ENCODE measurements at places on chromosomes 6 and 20.

DNA sequence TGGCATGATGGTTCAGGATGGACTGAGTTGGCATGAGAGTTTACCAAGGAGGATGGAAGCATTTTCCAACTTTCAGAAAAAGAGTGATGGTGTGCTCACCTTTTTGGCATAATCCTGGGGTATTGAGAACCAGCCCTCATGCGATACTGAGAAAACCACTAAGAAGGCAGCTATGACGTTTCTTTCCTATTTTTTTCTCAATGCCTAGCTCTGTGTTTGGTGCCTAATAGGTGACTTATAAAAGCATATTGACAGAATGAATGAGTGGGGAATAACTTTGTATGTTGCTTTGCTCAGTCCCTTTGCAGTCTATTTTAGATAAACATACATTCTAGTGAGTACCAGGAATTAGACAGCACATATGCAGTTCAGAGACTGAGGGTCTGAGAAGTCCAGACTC lies 816.3 kb downstream of the DHX35 start:
- no peak for DNase-seq

GRCh38 chr6:142841915-142842314 lies 103.1 kb downstream of the HIVEP2 start:
- no peak for DNase-seq

GRCh38 chr20:1130847-1131246 lies 12.4 kb downstream of the PSMF1 start:
- DNase-seq = no peak

- DNase-seq = peak; percentile 8
Observed at GRCh38 chr6:137148306-137149034, 25.0 kb downstream of the IL22RA2 start.

DNA sequence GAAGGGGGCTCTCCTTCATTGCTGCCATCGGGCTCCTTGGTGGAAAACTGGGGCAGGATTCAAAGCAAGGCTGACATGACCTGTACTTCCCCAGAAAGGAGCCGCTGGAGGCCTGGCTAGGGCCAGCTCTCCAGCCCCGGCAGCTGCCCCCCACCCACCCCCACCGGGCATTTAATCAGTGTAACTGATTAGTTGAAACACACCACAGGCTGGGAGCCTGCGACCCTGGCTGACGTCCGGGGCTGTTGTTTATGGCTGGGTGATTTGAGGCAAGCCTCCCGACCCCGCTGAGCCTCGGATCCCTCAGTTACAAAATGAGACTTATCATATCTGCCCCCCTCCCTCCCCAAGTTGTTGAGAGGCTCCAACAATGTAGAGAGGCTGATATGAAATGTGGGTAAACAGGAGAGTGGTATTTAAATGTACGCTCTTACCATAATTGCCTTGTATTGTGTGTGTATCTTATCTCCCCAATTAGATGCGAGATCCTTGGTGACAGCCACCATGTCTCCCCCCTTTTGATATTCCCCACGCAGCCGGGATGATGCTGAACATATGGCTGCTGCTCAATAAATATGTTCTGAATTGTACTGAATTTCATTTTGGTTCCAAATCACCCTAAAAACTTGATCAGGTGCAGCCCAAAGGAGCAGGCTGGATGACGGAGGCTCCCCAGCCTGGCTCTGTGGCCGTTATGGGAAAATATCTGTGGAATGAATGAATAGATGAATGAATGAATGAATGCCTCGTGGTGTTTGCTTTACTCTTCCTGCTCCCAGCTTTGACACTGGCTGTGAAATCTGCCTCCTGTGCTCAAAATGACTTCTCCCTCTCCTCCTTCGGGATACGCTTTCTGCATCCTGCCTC lies 31.8 kb upstream of the APCDD1L start:
- no peak for DNase-seq

GRCh38 chr6:3850451-3851203 lies 1.5 kb downstream of the FAM50B start:
- DNase-seq = no peak

DNA sequence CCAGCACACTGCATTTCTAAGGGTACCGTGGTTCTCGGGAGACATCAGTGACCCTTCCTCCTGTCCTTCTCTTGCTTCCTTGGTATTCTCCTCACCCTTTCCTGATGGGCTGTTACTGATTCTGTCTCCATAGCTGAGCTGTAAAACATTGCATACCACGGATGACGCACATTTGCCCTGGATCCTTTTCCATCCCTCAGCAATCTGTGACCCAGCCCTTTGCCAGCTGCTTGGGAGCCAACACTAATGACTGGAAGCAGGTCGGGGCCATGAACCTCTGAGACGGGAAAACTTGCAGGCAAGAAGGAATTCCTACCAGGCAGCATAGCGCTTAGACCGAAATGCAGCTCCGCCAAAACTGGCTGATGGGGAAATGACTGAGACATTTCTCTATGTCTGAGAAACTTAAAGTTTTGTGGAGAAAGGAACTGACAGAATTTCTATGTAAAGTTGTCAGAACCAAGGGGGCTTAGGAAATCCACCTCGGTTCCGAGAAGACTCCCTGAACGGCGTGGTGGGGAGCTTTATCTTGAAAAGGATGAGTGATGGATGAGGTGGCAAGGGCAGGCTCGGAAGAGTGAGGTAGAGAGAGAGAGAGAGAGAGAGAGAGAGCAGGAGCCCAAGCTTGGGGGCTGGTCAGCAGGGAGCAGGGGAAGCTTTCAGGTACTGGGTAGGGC lies 19.2 kb downstream of the TUBB2B start:
- peak; percentile 92 for DNase-seq

DNA sequence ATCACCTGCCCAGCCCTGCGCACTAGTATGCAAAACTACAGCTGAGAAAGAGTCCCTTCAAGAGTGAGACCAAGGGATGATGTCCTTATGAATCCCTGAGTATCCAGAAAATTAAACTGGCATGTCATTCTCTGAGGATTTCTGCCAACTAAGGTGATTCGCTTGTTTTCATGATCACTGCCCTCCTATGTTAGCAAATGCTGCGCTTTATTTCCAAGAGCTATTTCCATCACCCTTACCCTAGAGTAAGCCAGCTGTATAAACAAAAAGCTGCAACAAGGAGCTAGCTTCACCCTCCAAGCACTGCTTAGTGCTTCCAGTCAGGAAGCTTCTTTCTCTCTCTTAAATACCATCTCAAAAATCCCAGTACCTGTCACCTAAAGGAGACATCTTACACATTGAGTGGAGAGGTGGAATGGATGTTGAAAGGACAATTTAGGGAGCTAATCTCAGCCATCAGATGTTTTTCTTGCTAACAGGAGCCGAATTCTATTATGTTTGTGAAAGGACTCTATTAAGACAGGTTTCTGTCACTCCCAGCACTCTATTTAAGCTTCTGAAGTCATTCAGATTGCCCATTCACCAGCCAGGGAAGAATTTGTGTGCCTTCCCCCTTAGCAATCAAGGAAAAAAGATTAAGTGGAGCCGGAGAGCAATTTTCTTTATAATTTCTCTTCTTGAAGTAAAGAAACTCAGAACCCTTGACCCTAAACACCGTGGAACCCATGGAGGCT lies 322.2 kb downstream of the NRN1 start:
- no peak for DNase-seq

- no peak for DNase-seq
Observed at GRCh38 chr20:63054103-63054474, 47.3 kb upstream of the BHLHE23 start.

DNA sequence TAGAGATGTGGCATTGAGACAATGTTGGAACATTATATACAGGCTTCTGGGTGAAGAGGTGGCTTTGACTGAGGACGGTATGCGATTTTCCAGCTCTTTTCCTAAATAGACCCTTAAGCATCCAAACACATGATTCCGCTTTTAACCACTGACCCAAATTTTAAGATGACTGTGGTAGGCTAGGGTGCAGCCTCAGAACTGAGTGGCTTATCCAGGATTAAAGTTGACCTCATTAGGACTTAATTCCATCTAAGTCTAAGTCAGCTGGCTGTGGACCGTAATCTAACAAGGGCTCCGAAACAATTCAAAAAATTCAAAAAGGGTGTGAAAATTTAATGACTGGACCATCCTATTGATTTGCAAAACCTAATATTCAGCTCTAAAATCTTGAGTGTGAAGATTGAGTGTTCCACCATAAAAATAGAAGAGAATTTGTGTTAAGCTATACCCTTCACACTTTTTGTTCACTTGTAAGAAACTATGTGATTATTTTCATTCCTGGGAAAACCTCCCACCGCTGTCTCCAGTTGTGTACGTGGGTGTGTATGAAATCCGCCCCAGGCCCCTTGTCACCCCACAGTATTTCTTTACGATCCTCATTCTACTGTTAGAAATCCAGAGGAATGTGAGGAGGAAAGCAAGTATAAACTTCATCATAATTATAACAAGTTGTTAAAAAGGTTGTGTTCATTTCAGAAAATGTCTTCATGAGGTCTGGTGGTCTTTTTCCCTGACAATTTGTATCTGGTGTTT lies 2.7 kb downstream of the PCMTD2 start:
- no peak for DNase-seq

DNA sequence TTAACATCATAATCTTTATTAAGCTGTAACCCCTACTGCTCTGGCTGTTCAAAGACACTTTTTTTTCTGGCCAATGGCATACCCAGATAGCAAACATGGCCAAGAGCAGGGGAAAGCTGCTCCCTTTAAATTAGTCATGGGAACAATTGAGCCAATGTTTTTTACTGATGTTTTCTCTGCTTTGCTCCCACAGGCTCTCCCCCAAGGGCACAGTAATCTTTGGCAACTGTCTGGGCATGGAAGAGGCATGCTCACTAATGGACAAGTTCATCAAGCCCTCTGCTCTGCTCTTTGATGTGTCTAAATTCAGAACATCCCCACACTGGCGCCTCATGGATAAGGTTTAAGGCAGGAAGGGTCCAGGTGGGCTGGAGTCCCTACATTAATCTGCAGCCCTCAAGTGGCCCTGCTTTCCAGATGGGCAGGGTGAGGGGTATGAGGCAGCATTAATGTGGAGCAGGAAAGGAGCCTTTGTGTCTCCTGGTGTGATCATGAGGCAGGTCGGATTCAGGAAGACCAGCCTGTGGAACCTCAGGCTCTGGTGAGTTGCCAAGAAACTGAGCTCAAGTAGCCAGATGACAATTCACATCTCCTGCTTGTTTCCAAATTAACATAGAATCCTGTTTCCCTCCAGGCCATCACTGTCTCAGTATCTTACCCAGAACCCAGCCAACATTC lies 227.0 kb upstream of the CST7 start:
- no peak for DNase-seq

GRCh38 chr6:2794171-2794730 lies 29.1 kb downstream of the WRNIP1 start:
- DNase-seq = no peak

GRCh38 chr6:92962846-92963245 lies 456.5 kb downstream of the EPHA7 start:
- DNase-seq = no peak

- DNase-seq = no peak
Observed at GRCh38 chr6:16921399-16922110, 160.3 kb upstream of the ATXN1 start.

DNA sequence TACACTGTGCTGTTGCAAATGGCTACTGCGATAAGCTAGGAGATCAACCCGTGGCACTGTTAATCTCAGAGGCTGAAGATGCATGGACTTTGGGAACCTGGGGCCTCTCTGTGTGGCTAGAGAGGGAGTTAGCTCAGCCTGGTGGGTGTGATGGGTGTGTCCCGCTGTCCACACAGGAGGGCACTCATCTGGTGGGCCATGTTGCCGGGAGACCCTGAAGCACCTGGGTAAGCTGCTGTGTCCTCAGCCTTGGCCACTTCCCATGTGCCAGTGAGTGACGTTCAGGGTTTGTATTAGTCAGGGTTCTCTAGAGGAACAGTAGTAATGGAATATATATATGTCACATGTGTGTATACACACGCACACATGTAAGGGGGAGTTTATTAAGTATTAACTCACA lies 132.7 kb downstream of the ERMARD start:
- no peak for DNase-seq

DNA sequence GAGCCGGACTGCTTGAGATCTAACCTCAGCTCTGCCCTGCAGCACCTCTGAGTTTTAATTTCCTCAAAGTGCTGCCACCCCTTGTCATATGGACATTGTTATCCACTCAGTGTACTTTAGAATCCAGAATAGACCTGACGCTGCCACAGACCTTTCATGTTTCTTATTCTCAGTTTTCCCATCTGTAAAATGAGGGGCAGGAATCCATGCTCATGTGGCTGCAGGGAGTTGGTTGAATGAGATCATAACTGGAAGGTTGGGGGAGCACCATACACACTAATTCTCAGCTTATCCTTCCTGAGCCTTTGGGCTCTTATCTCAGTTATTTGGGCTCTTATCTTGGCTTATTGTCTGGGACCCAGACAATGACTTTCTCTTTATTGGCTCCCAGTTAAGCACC lies 2.3 kb downstream of the PABPC1L start:
- no peak for DNase-seq

GRCh38 chr6:160132776-160133338 lies 11.2 kb downstream of the SLC22A1 start:
- DNase-seq = peak; percentile 25

- DNase-seq = no peak
Observed at GRCh38 chr6:117481278-117481925, 1.1 kb upstream of the DCBLD1 start.

GRCh38 chr6:133632906-133633305 lies 256.0 kb upstream of the TCF21 start:
- no peak for DNase-seq

- no peak for DNase-seq
Observed at GRCh38 chr6:40516429-40516828, 70.7 kb downstream of the LRFN2 start.

DNA sequence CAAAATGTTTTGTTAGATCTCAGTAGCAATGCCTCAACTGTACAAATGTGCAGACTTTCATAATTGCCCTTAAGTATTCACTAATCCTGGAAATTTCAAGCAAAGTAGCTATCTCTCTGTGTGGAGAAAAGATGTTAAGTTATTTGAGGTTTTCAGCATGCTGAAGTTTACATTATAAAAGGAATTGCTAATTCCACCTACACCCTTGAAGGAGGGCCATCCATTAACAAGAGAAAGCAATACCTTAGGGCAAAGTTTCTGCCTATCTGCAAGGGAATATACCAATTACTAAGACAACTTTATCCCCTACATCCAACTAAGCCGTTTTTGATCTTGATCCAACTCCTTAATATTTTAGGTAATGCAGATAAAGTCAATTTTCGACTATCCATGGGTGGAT lies 380.7 kb upstream of the BTBD3 start:
- DNase-seq = no peak

- no peak for DNase-seq
Observed at GRCh38 chr6:37845026-37845911, 25.7 kb downstream of the ZFAND3 start.

DNA sequence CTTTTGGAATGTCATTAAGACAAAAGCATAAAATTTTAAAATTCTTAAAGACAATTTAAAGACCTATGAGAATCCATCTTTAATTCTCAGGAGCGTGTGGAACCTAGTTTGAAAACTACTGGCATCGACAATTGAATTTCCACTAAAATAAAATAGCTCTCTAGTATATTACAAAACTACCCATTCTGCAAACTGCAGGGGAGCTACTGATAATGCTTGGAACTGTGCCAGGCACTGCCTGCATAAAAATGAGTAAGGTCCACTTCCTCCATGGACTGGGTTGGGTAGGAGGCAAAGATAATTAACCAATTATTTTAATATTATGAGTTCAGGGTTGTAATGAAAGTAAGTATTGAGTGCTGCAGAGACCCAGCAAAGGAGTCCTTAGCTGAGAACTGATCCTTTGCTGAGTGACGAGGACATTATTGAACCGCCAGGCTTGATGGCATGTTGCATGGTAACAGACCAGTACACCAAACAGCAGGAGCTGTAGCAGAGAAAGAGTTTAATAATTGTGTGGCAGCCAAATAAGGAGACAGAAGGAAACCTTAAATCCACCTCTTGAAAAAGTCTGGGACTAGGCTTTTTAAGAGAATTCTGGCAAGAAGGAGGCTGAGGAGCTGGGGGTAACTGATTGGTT lies 261.3 kb downstream of the ESR1 start:
- no peak for DNase-seq

- no peak for DNase-seq
Observed at GRCh38 chr20:64055893-64056638, 6.6 kb upstream of the SOX18 start.

All from AG08395 (cell line).